ENCODE measurements at places on chromosomes 5 and 9.

DNA sequence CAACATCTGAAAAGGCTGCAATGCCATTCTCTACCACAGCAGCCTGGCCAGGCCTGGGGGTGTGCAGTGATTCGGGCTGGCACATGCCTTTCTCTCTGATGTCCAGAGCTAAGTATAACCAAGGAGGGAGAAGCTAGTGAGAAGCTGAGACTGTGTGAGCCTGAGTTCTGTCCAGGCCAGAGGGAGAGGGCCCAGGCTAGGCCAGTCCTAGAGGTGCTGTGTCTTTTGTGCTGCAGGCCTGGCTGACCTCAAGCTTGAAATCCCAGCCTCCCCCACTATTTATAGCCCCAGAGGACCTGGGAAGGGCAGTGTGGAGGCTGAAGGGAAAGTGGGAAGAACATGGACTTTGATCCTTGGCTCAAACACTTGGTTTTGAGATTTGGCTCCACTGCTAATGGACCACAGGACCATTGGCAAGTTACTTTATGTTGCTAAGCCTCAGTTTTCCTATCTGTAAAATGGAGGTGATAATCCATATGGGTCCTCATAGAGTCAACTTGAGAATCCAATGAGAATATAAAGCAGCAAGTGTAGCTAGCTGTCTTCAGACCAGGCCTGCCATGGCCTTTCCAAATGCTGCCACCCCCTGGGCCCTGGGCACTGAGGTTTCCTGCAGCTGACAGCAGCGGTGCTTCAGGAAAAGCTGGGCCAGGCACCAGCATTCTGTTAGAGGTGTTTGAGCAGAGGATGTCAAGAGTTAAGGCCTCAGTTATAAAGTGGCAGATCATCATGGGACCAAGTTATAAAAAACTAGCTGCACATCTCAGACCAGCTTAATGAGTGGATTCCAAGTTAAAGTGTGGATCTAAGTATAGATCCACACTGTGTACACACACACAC lies 21.1 kb downstream of the BNIP1 start:
- DNase-seq, result no peak

DNA sequence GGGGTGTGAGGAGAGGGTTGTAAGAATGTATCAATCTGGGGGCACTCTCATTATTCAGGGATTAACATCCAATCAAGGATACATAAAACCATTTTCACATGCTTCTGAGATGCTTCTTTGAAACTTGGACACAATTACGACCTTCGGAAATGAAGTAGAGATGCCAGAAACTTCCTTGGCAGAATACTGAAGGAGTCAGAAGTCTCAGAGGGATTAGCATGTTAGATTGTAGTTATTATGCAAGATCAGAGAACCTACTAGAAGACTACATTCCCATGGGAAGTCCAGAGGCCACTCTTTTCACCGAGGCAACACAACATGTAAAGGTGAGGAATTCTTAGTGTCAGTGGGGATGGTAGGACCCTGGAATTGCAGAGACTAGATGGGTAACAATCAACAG lies 5.1 kb upstream of the SLC22A4 start:
- DNase-seq, result no peak

GRCh38 chr9:107000218-107000617 lies 137.3 kb downstream of the ZNF462 start:
- DNase-seq, result no peak

DNA sequence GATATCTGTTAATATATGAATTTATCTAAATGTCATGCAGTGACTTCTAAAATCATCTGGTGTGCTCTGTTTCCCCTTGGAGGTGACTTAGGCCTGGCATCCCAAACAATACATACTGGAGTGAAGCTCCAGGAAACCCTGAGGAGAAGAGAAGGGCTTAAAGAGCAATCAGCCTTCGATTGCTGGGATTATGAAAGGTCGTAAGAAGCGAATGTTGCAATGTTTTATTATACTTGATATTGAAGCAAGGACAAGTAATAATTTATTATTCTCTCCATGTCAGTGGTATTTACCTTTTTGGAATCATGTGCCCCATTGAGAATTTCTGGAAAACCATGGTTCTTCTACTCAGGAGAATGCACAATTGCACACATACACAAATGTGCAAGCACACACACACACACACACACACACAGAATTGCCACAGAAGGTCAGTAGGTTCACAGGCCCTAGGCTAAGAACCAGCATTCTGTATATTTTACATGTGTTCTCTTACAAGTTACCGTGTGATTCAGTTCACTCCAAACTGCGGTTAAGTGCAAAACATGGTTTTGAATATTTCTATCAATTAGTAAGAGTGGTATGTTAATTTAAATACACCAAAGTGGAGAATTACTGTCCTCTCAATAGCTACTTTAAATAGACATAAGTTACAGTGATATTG lies 79.1 kb upstream of the CDKN2B start:
- DNase-seq, result no peak

DNA sequence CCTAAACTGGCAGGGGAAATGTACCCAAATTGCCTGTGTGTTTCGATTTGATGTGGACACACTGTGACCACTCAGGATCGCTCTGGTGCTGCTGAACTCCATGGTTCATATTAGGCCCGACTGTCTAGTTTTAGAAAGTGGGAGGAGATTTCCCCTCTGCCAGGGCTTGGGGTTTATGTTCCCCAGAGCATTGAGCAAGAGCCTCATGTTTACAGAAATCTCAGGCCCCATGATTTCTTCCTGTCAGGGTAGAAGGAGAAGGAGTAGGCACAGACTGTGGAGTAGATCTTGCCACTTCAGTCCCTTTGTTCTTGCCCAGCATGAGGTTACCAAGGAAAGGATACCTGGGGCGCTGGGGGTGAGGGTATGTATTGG lies 40.8 kb upstream of the GLRX start:
- DNase-seq, result no peak

- DNase-seq, result no peak
Measured at GRCh38 chr9:97153967-97154366, 115.0 kb upstream of the CTSV start.

GRCh38 chr5:79143684-79144379 lies 32.2 kb downstream of the BHMT start:
- no peak for DNase-seq

DNA sequence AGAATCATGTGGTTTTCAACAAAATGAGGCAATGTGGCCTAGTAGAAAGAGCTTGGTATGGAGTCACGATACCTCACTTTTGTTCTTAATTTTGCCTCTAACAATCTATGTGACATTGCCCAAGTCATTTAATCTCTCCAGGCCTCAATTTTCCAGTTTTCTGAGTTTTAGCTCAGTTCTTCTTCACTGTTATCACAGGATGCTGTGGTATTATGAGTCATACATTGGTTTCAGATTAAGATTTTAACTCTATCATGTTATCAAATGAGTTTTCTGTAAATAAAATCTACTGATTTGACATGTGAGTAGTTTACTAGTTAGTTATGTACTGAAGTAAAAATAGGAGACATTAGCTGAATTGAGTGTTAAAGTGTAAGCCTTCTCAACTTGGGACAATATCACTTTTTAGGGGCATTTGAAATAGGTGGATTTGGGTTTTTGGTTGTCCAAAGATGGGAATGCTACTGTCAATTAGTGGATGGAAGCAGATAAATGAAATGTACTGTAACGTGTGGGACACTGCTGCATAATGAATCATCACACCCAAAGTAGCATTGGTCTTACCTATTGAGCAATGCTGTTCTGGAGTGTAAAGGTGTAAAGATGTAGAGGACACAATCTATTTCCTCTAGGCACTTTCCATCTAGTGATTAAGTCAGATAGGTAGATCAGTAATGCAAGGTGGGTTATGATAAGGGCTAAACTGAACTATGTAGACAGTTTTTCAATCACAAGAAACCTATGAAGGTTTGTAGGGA lies 73.3 kb downstream of the NNT start:
- no peak for DNase-seq

GRCh38 chr9:134237630-134238265 lies 73.4 kb upstream of the RNU6ATAC start:
- DNase-seq, result no peak

- DNase-seq, result no peak
Measured at GRCh38 chr5:172795318-172795977, 24.5 kb upstream of the DUSP1 start.

GRCh38 chr9:16191691-16192402 lies 639.0 kb downstream of the CCDC171 start:
- peak; percentile 39 for DNase-seq

GRCh38 chr5:132098151-132098594 lies 24.6 kb downstream of the CSF2 start:
- DNase-seq, result no peak

- DNase-seq, result no peak
Measured at GRCh38 chr9:95409650-95410426, 92.3 kb upstream of the FANCC start.

DNA sequence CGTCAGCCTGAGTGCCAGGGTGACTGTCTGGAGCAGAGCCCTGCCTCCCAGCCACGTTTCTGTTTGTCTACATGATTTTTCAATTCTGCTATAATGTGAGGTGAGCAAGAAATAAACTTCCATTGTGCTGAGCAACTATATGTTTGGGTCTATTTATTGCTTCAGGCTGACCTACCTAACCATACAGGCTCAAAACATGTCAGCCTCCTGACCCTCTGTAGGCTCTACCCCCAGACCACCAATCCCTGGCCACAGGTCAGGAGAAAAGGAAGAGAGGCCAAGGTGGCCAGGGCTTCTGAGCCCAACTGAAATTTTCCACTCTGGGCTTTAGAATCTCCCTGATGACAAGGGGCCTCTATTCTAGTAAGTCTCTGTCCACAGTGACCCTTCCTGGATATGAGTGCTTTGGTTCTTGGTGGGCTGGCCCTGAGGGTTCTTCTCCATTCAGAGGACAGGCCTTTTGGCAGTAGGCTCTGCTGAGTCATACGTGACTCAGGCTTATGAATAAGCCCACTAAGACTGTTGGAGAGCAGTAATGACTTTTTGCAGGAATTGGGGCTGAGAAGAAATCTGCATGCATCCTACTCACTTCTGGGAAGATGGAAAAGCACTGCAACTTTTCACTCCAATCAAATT lies 117.2 kb upstream of the TBCA start:
- DNase-seq, result no peak

DNA sequence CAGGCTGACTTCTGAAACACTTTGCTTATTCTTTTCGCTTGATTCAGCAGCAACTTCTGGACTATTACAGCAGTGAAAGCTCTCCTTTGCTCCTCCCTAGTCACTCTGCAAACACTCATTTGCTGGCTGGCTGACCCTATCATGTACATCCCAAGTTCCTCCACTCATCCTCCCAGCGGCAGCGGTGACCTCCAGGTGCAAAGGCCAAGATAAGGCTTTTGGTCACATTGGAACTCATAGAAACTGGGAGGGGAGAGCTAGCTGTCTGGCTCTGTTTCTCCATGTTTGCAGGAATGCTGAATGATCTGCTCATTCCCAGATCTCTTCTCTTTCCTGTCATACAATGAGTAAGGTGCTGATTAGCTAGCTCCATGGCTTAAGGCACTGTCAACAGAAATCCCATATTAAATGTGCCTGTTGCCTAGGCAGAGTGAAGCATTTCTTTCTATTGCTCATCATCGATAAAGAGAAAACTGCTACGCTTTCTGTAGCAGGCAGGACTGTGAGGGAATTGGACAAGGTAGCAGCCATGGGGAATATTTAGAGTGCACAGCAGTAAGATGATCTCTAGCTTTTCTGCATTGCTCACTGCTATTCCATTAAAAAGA lies 250.5 kb upstream of the PDE4D start:
- no peak for DNase-seq

- no peak for DNase-seq
Measured at GRCh38 chr9:89625721-89626687, 21.2 kb downstream of the GADD45G start.

GRCh38 chr9:77908293-77908692 lies 123.3 kb downstream of the GNAQ start:
- DNase-seq, result no peak

- no peak for DNase-seq
Measured at GRCh38 chr9:86754581-86755560, 192.4 kb downstream of the GAS1 start.

DNA sequence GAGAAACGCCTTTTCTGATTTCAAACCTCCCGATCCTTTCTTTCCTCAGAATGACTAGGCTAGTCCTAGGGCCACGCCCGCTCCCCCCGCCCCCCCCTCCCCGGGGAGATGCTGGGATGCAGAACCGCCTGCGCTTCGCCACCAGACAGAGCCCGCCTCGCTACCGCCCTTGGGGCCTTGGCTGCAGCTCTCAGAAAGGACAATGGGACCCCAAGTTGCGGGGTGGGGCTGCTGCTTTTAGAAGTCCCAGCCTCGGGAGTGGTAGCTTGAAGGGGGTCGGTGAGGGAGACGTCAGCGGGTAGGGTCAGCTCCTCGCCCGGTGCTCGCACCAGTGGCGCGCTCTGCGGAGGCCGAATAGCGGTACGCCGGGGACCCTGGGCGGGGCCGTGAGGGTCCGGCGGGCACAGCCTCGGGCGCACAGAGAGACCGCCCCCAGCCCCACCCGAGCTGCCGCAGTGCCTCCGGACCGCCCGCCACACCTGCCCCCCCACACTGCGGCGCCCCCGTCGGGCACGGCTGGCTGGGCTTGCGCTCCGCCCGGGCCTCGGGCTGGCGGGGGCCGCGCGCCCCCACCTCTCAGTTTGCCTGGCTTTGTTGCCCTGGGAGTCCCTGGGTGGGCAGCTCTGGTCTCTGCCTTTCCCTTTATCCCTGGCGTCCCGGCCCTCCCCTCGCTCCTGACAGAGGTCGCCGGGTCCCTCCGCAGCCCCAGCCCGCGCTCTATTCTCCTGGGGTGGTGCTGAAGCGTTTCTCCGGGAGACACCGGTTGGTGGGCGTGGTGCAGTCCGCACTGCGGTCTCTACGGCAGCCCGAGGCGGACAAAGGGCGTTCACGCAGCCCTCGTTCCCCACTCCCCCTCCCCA lies 1.2 kb downstream of the MAP1B start:
- DNase-seq, result no peak

- DNase-seq, result no peak
Measured at GRCh38 chr9:95065224-95065623, 252.3 kb downstream of the FANCC start.

Measured in activated T-cell treated with anti-CD3 and anti-CD28 coated beads, Interleukin-2, amount 50 U/mL, for 24 hours (primary cell).